ENCODE measurements at places on chromosomes 4 and X.

DNA sequence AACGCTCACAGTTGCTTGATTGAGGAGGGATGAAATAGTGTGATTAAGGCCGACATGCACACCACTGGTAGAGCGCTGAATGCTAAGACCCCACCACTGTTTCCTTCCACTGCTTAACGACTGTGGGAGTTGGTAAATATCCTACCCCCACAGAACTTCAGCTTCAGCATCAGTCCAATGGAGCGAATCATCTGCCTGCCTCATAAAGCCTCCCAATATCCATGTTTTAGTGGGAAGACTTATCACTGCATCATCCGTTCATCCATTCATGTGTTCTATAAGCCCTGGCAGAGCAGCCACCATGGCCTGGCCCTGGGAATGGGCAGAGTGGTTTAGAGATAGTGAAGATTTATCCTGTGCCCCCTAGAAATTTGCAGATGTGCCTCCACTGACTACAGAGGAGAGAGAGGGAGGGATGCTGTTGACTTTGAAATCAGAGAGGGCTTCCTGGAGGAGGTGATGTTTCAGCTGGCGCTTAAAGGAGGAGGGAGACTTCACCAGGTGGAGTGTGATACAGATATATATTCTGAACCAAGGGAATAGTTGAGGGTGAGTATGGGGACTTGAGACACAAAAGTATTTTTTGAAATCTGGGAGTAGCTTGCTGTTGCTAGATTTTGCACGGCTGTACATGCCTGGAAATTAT, 71.9 kb upstream of the STX18 start:
- DNase-seq = no peak

DNA sequence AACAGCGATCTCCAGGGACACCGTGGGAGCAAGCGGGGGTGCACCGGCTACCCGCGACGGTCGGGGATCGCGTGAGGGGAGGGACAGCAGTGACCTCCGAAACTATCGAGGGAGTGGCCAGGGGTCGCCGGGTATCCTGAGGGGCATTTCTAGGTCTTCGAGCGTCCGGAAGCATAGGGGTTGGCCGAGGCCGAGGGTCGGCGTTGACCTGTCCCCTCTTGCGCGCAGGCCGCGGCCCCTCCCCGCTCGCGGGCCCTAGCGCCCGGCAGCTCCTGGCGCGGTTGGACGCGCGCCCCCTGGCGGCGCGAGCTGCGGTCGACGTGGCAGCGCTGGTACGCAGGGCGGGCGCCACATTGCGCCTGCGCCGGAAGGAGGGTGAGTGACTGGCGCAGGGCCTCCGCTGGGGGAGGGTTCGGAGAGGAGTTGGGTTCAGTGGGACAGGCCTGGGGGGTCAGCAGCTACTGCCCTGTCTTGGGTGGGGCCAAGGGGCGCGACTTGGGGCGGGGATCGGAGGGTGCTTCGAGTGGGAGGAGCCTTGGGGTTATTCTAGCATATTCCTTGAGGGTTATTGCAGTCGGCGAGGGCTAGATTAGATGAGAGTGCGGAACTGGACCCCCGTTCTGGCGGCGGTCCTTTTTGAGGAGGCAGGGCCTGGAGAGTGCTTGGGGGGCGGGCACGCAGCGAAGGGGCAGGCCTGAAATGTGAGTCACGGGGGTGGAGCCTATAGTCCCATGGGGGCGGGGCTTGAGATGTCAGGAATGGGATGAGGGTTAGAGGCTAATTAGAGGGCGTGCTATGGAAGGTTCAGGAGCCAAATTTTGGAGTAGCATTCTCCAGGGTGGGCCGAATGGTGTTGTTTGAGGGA, 1.2 kb downstream of the MAGIX start:
- DNase-seq = peak; percentile 82

GRCh38 chr4:1471443-1472147, 65.4 kb upstream of the NKX1-1 start:
- DNase-seq = no peak

DNA sequence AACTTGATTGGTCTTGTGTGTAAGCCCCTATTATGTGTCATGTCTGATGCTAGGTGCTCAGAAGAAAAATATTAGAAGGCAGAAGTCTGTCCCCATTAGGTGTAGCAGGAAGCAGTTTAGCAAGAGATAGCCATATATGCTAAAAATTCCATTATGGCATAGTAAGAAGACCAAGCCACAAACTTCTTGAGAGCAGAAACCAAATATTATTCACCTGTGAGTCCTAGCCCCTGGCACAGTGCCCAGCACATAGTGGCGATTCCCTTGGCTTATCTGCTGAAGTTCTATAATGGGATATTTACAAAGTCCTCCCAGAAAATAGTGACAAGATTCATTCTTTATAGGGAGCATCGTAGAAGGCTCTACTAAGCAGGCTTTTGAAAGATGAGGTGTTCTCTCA, 174.4 kb downstream of the RAB28 start:
- no peak for DNase-seq

- DNase-seq = no peak
These were observed 128.3 kb upstream of the KLF3 start for GRCh38 chr4:38535717-38536116.

GRCh38 chr4:62018537-62018936, 818.4 kb downstream of the ADGRL3 start:
- DNase-seq = no peak

- DNase-seq = no peak
These were observed 524.3 kb upstream of the MAGEB2 start for GRCh38 chrX:29691044-29691443.

DNA sequence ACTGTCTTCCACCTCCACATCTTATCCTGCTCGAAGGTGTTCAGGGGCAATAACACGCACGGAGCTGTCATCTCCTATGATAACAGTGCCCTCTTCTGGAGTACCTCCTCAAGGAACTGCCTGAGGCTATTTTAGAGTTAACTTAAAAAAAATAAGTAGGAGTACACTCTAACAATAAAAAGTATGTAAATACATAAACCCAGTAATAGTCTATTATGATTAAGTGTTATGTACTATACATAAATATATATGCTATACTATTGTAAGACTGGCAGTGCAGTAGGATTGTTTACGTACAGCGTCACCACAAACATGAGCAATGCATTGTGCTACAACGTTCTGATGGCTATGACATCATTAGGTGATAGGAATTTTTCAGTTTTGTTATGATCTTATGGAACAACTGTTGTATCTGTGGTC, 34.5 kb upstream of the TLR2 start:
- DNase-seq = no peak

GRCh38 chr4:1851160-1851559, 4.8 kb downstream of the LETM1 start:
- no peak for DNase-seq

DNA sequence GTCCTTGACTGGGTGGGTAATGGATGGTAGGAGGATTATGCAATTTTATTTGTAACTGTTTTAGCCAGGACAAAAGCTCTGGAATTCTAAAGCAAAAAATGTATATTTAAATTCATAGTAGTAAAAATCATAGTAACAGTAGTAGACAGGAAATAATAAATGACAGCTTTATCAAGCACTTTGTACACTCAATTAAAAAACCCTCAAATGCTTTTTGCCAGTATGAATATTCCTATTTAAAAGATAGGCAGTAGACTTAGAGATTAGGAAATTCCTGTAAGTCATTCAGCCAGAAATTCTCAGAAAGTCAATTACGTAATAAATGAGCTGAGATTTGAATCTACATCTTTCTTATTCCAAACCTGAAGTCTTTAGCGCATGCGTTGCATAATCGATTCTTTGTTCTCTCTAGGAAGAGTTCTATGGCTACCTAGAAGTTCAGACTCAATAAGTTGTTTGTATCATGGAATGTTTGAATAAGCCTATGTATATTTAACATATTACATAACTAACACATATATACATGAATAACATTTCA, 2.5 kb downstream of the AADAT start:
- no peak for DNase-seq

DNA sequence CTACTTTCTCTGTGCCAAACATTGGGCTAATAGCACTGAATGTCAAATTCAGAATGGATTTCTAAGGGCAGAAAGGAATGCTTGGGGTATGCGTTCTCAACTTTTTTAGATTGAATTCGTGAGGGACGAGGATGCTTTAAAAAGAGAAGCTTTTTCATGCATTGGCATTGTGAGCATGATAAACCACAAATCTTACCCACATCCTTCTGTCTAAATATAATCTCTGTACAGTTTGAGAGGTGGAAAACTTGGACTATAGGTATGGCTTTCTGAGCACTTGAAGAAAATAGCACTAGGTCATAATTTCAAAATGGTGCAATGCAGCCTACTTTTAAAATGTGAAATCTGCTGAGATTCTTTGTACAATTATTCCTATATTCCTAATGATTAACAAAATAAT, 71.4 kb upstream of the HHIP start:
- no peak for DNase-seq

- DNase-seq = no peak
These were observed 123.2 kb upstream of the BANK1 start for GRCh38 chr4:101667348-101667747.

- DNase-seq = no peak
These were observed 83.0 kb upstream of the IL13RA1 start for GRCh38 chrX:118644378-118644777.

DNA sequence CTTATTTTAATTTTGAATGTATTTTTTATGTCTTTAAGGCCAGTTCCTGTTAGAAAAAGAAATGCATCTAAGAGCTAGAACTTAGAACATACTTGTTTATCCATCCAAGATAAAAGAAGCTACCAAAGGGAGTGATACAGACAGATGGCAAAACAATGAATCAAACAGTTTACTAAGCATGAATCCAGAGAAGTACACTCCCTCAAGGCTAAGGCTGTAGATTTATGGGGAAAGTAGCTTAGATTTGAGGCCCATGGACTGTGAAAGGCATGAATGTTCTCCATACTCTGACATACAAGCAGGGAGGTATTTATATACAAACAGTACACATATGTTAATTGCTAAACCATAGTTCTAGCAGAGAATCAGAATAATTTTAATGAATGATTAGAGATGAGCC, 255.3 kb upstream of the NRK start:
- no peak for DNase-seq

- peak; percentile 64 for DNase-seq
These were observed 28.4 kb downstream of the ZNF185 start for GRCh38 chrX:152926279-152926678.

GRCh38 chrX:80430826-80431504, 10.7 kb downstream of the TENT5D start:
- no peak for DNase-seq

DNA sequence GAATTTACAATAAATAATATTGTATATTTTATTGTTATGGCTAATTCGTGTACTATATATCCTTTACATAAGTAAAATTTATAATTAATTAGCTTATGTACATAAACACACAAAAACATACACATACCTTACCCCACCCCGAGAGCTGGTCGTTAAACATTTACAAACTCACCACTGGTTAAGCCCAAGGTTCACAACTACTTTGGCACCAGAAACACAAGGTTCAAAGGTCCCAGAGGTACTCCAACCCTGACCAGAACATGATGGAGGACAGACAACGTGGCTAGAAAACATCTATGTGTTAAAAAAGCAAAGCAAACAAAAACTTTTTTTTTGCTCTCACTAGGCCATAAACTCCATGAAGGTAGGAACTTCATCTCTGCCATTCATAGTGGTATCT, 37.7 kb downstream of the SLC25A5 start:
- no peak for DNase-seq
